ENCODE measurements at places on chromosomes 7 and 10.
A peak's percentile ranks its signal among the peaks of the same experiment; 100 is the strongest.

DNA sequence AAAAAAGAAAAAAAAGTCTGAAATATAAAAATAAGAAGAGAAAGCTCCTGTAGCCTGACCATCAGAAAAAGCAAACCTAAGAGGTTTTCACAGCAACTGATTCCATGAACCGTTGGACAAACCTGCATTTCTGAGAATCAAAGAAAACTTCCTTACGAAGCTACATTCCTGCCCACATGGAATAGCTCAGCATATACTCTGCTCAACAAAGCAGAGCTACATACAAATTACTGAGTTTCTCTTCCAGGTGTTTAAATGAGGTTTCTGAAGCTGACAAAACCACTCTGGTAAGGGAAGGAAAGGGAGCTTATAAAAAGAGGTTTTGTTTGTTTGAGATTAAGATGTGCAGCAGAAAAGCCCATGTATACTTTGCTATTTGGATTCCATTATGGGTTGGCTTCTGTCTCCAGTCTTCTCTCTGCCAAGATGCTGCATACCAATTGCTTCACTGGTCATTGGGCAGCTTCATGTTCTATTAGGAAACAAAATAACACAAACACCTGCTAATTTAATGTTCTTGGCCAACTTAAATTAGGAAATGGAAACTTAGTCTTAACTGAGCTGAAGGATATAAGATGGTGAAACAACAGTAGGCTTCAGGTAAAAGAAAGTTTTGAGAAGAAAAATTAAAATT lies 314.1 kb downstream of the LRRTM3 start:
- no peak overlapping the region for H3K4me3 ChIP-seq
- DNase-seq, result no peak
- H3K36me3 ChIP-seq, result no peaks in the 10 kb centered on the region
- H3K27ac ChIP-seq, result no peak overlapping the region
- no peaks in the 10 kb centered on the region for H3K4me1 ChIP-seq
- H3K27me3 ChIP-seq, result no peaks in the 10 kb centered on the region

DNA sequence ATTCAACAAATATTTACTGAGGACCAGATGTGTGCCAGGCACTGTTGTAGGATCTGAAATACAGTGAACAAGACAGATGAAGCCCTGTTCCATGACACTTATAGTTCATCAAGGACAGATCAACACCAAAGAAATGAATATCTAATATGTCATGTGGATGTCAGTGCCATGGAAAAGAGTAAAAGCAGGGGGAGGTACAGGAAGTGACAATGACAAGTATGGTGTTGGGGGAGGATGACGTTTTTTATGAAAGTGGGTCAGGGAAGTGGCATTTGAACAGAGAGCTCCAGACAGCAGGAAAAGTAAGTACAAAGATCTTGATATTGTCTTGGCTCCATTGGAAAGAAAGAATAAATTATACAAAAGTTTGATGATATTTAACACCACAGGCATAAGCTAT lies 7.0 kb upstream of the SFMBT2 start:
- no peak overlapping the region for H3K27ac ChIP-seq
- no peak overlapping the region for H3K4me3 ChIP-seq
- no peaks in the 10 kb centered on the region for H3K36me3 ChIP-seq
- DNase-seq, result no peak
- peaks cover 27% of the 10 kb centered on the region for H3K27me3 ChIP-seq

- no peak for DNase-seq
- H3K4me1 ChIP-seq, result peaks cover 11% of the 10 kb centered on the region
- no peaks in the 10 kb centered on the region for H3K36me3 ChIP-seq
- no peak overlapping the region for H3K4me3 ChIP-seq
Observed at GRCh38 chr10:44821290-44821689, 89.8 kb upstream of the TMEM72 start.

- no peaks in the 10 kb centered on the region for H3K4me1 ChIP-seq
- no peak overlapping the region for H3K27ac ChIP-seq
- no peaks in the 10 kb centered on the region for H3K27me3 ChIP-seq
Observed at GRCh38 chr7:4255336-4255735, 426.8 kb upstream of the FOXK1 start.

GRCh38 chr10:114953047-114953446 lies 15.1 kb downstream of the TRUB1 start:
- peaks cover 3% of the 10 kb centered on the region for H3K4me1 ChIP-seq
- H3K36me3 ChIP-seq, result peaks cover 38% of the 10 kb centered on the region
- H3K4me3 ChIP-seq, result no peak overlapping the region
- no peak for DNase-seq
- H3K27me3 ChIP-seq, result no peaks in the 10 kb centered on the region
- H3K27ac ChIP-seq, result no peak overlapping the region

- H3K27ac ChIP-seq, result no peak overlapping the region
- H3K27me3 ChIP-seq, result no peaks in the 10 kb centered on the region
- no peak overlapping the region for H3K4me3 ChIP-seq
- no peaks in the 10 kb centered on the region for H3K4me1 ChIP-seq
Observed at GRCh38 chr10:88840881-88841280, 10.8 kb downstream of the ANKRD22 start.

DNA sequence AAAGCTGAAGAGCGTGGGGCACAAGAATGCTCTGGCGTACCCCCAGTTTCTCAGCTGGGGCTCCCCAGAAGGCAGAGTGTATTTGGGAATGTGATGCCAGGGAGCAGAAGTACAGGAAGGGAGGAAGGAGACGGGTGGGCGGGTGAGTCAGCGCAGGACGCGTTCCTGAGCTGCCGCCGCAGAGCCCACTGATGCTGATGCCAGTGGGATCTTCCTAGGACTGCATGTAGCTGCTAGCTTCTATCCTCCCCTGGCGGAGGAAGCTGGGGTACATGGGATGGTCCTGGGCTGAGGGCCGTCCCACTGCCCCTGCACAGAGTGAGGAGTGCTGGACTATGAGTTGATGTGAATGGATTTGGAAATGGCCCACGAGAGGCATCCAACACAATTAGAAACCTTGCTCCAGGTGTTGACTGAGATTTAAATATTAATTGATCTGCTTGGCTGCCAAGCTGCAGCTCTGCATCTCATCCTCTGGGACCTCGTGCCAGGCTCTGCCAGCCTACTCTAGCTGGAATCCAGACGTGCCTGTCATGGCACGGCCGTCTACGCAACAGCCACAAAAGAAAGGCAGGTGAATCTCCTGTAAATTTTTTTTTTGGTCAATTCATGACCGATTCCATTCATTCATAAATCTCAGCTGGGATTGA lies 66.2 kb upstream of the RHEB start:
- H3K27ac ChIP-seq, result no peak overlapping the region
- no peak for DNase-seq

GRCh38 chr10:101411598-101411997 lies 57.6 kb downstream of the BTRC start:
- peaks cover 6% of the 10 kb centered on the region for H3K36me3 ChIP-seq
- no peak for DNase-seq
- no peak overlapping the region for H3K4me3 ChIP-seq
- peaks cover 1% of the 10 kb centered on the region for H3K4me1 ChIP-seq
- H3K27ac ChIP-seq, result no peak overlapping the region
- H3K27me3 ChIP-seq, result no peaks in the 10 kb centered on the region

GRCh38 chr10:123771877-123772644 lies 105.9 kb downstream of the GPR26 start:
- H3K27me3 ChIP-seq, result no peaks in the 10 kb centered on the region
- no peak for DNase-seq
- H3K27ac ChIP-seq, result no peak overlapping the region
- peaks cover 21% of the 10 kb centered on the region for H3K36me3 ChIP-seq
- no peak overlapping the region for H3K4me3 ChIP-seq

- no peak overlapping the region for H3K27ac ChIP-seq
- peaks cover 34% of the 10 kb centered on the region for H3K27me3 ChIP-seq
- peaks cover 7% of the 10 kb centered on the region for H3K4me1 ChIP-seq
- H3K36me3 ChIP-seq, result no peaks in the 10 kb centered on the region
- H3K4me3 ChIP-seq, result no peak overlapping the region
Observed at GRCh38 chr10:78912361-78913218, 156.2 kb upstream of the ZMIZ1 start.

DNA sequence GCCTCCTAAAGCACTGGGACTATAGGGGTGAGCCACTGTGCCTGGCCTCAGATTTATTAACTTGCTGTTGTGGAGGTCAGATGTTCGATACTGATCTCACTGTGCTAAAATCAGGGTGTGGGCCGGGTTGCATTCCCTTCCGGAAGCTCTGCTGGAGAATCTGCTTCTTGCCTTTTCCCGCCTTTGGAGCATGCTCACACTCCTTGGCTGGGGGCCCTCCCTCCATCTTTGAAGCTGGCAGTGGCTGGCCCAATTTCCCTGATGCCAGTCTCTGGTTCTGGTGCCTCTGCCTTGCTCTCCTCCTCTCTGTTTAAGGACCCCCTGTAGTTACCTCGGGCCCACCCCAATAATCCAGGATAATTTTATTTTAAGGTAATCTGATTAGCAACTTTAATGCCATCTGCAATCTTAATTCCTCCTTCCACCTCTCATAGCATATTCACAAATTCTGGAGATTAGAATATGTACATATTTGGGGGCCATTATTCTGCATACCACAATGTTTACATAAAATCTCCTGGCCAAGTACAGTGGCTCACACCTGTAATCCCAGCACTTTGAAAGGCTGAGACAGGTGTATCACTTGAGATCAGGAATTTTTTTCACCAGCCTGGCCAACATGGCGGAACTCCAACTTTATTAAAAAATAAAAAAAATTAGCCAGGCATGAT lies 7.9 kb upstream of the PITRM1 start:
- no peaks in the 10 kb centered on the region for H3K4me1 ChIP-seq
- no peak overlapping the region for H3K4me3 ChIP-seq
- H3K36me3 ChIP-seq, result no peaks in the 10 kb centered on the region
- DNase-seq, result no peak
- H3K27me3 ChIP-seq, result peaks cover 18% of the 10 kb centered on the region

DNA sequence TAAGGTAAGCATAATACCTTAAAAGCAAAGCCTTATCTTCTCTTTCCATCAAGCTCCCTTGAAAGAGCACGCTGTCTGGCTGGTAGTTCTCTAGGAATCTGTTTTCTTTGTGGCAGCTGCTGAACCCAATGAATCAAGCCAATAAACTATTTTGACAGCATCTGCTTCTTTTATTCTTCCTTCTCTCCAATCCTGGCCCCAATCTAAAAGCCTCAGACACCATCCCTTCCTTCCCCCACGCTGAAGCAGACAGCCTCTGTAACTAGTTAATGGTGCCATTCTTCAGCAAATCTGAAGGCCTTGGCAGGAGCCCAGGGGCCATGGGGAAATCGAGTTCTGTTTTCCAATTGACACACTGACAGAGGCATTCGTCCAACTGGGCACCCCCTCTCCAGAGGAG lies 186.6 kb upstream of the LYZL1 start:
- H3K4me1 ChIP-seq, result peaks cover 2% of the 10 kb centered on the region
- H3K36me3 ChIP-seq, result no peaks in the 10 kb centered on the region
- DNase-seq, result peak; percentile 43
- no peaks in the 10 kb centered on the region for H3K27me3 ChIP-seq
- H3K27ac ChIP-seq, result no peak overlapping the region

DNA sequence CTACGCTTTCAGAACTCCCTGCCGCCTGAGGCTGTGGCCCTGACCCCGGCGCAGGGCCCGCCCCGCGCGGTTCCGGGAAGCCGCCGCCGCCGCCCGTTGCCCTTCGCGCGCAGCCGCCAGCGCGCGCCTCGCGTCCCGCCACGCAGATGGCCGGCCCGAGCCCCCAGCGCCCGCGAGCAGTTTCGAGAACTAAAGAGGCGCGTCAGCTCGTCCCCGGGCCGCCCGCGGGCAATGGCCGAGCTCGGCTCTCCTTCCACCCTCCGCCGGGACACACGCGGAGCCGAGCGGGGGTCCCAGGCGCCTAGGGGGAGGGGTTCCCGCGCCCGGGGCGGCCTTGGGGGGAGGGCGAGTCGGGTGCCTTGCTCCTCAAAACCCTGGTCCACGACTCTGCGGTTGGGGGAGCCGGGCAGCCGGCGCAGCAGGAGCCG lies 1.8 kb downstream of the HNRNPF start:
- H3K27me3 ChIP-seq, result no peaks in the 10 kb centered on the region
- peak overlapping the region; percentile 67 for H3K4me3 ChIP-seq
- H3K4me1 ChIP-seq, result peaks cover 19% of the 10 kb centered on the region
- peaks cover 9% of the 10 kb centered on the region for H3K36me3 ChIP-seq
- peak; percentile 66 for DNase-seq
- H3K27ac ChIP-seq, result peak overlapping the region; percentile 94

GRCh38 chr7:118259115-118259514 lies 34.6 kb downstream of the ANKRD7 start:
- H3K4me1 ChIP-seq, result no peaks in the 10 kb centered on the region
- no peak overlapping the region for H3K27ac ChIP-seq
- no peaks in the 10 kb centered on the region for H3K36me3 ChIP-seq
- no peak overlapping the region for H3K4me3 ChIP-seq
- H3K27me3 ChIP-seq, result no peaks in the 10 kb centered on the region

GRCh38 chr7:23377134-23377533 lies 78.0 kb downstream of the MALSU1 start:
- H3K27ac ChIP-seq, result peak overlapping the region; percentile 14
- no peak overlapping the region for H3K4me3 ChIP-seq
- no peaks in the 10 kb centered on the region for H3K27me3 ChIP-seq
- peak; percentile 76 for DNase-seq
- peaks cover 21% of the 10 kb centered on the region for H3K4me1 ChIP-seq

GRCh38 chr10:62084451-62084850 lies 183.0 kb downstream of the ARID5B start:
- DNase-seq, result no peak
- H3K36me3 ChIP-seq, result peaks cover 29% of the 10 kb centered on the region
- peaks cover 11% of the 10 kb centered on the region for H3K4me1 ChIP-seq

- H3K4me1 ChIP-seq, result no peaks in the 10 kb centered on the region
- DNase-seq, result peak; percentile 94
- H3K4me3 ChIP-seq, result no peak overlapping the region
- H3K36me3 ChIP-seq, result no peaks in the 10 kb centered on the region
Observed at GRCh38 chr10:61779950-61780659, 117.4 kb downstream of the CABCOCO1 start.

GRCh38 chr10:17561111-17561510 lies 56.1 kb downstream of the HACD1 start:
- H3K4me1 ChIP-seq, result peaks cover 1% of the 10 kb centered on the region
- H3K4me3 ChIP-seq, result no peak overlapping the region
- H3K36me3 ChIP-seq, result no peaks in the 10 kb centered on the region
- no peaks in the 10 kb centered on the region for H3K27me3 ChIP-seq

DNA sequence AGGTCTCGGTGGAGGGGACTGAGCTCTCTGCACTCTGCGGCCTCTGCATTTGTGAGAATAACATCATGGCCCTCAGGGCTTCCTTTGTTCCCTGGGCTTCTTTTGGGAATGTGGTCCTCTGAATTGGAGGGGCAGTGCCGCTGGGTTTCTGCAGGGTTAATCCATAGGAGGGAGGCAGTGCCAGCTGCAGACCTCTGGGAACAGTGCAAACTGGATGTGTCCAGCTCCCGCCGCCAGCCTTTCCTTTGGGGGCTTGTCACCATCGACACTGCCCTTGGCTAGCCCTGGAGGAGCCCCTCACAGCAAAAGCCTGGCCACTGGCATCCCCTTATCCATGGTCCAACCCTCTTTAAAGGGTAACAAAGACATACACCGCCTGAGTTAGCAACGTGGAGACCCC lies 174.0 kb downstream of the WDR37 start:
- DNase-seq, result no peak
- no peaks in the 10 kb centered on the region for H3K4me1 ChIP-seq
- no peaks in the 10 kb centered on the region for H3K27me3 ChIP-seq
- no peak overlapping the region for H3K4me3 ChIP-seq
- H3K36me3 ChIP-seq, result no peaks in the 10 kb centered on the region
